ENCODE measurements at places on chromosomes 7 and 10.
A peak's percentile ranks its signal among the peaks of the same experiment; 100 is the strongest.

GRCh38 chr10:49606981-49607535, 3.1 kb upstream of the SLC18A3 start:
- DNase-seq = no peak

DNA sequence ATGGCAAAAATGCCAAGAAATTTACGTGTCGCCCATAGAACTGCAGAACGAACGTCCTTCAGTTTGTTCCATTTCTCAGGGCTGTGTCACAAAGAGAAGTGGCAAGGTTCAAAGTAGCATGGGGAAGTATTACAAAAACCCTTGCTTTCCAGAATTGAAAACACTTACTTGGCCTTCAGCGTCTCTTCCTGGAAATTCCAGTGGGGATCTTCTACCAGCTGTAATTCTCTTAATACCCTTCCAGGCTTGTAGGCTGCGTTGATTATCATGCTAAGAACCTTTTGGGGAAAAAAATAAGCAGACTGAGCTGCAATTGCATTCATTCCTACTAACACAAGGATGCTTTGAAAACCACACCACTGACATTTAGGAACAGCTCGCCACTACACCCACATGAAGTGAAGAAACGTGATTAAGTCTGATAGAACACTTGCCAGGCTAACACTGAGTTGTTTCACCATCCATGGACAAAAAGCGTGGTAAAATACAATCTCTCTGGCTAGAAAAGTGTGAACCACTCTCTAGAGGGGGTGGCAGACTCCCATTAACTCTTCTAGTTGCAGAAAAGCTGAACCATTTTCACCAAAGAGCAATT, 222.3 kb downstream of the SFMBT2 start:
- no peak for DNase-seq

GRCh38 chr10:122678266-122678665, 21.4 kb downstream of the C10orf120 start:
- DNase-seq = no peak

GRCh38 chr7:92650391-92650790, 60.2 kb upstream of the FAM133B start:
- no peak for DNase-seq

- DNase-seq = peak; percentile 39
These were observed 29.1 kb downstream of the NUDCD3 start for GRCh38 chr7:44461387-44461786.

DNA sequence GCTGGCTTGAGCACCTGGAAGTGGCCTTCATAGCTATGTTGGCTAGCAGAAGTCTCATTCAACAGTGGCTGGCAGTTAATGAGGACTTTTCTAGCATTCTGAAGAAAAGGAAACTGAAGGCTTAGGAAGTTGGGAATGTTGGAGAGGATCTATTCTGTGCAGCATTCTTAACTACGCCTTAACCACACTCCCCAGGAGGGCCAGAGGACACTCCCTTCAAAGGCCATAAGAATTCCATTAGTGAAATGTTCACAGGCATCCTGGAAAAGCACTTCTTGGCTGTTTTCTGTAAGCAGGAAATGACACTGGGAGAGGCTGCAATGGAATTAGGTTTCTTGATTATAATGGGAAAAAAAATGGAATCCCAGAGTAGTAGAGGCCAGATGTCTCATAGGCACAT, 188.9 kb downstream of the ARHGAP12 start:
- no peak for DNase-seq

GRCh38 chr10:128684215-128684614, 558.0 kb upstream of the MKI67 start:
- no peak for DNase-seq

- no peak for DNase-seq
These were observed 27.0 kb downstream of the LMOD2 start for GRCh38 chr7:123682690-123683089.

GRCh38 chr10:93222211-93222754, 148.6 kb downstream of the CYP26A1 start:
- no peak for DNase-seq

DNA sequence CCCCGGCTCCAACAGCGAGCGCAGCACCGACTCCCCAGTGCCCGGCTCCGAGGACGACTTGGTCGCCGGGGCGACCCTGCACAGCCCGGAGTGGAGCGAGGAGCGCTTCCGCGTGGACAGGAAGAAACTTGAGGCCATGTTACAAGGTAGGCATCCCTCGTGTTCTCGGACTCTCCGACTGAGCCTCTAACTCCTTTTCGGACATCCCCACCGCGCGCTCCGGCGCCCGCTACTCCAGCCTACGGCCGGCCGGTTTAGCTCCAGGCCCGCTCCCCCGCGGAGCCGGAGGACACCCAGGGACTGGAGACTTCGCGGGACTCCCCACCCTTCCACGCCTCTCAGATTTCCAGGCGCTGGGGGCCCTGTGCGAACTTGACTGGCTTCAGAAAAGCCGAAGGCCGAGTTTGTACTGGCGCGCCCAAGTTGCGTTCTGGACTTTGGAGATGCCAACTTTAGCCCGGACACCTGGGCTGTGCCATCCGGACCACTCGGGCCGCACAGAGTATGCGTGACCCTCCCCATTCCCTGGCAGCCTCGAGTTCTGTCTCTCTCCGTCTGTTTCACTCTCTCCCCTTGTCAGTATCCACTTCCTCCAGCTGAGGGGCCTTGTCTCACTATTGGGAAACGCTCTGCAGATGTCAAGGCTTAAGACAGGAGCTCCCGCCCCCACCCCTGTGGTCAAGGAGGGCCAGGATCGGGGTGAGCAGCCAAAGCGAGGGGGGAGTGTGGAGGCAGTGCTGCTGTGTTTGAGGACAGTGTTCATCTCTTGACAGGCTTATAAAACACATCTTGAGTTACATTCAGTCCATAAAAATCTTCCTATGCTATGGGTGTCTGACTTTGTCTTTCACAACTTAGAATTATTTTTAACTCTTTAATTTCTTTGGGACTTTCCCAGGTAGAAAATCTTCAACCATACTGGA, 777 bp downstream of the BICC1 start:
- no peak for DNase-seq

DNA sequence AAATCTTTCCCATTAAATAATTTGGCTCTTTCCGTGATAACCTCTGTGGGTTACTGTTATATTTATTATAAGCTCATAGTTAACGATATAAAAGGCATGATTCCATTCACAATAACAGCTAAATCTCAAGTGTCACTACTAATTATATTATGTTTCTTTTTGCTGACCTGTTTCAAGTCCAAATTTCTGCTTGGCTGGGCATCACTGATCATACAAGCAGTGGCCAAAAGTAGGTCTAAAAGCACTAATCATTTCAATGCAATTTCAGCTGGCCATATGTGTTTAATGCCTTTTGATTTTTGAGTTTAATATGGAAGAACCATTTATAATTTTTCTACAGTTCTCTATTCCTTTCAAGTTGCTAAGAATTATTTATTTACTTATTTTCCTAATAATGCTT, 110.7 kb downstream of the SEMA3A start:
- no peak for DNase-seq

DNA sequence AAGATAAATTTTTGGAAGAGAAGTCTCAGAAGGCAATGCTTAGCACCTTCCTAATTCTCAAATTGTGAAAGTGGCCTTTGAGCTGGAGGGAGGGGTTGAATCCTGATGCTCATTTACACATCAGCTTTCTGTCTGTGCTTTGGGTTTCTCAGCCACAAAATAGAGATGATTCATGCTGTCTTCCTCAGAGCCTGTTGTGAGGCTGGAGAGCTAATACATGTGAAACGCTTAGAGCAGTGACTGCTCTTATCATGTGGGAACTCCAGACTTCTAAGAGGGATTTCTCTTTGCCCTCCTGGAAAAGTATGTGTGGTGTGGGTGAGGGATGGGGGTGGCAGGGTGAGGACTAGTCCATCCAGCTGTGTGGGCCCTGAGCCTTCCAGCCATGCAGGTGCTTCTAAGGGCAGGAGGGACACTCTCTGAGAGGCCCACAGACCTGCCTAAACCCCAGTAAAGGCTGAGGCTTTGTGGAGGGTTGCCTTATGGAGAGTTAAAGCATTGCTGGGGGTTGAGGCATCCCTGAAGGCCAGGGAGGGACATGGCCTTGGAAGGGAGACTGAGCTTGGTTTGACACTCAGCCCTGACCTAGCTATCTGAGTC, 4.8 kb upstream of the EVX1 start:
- no peak for DNase-seq

- no peak for DNase-seq
These were observed 177.1 kb downstream of the EVX1 start for GRCh38 chr7:27419581-27420177.

DNA sequence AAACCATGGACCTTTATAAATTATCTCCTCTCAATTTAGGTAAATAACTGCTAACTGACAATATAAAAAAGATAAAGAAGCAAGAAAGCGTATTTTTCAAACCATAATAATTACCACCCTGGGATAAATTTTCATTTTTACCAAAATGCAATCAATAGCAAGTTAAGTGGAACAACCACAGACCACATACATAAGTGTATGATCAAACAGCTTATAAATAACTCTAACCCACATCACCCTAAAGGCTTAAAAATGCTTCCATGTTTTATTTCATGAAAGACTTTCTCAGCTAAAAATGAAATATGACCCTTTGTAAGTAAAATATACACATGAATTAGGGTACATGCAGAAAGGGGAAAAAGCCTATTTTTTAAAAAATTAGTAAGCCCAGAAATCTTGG, 156.5 kb downstream of the SGMS1 start:
- no peak for DNase-seq

DNA sequence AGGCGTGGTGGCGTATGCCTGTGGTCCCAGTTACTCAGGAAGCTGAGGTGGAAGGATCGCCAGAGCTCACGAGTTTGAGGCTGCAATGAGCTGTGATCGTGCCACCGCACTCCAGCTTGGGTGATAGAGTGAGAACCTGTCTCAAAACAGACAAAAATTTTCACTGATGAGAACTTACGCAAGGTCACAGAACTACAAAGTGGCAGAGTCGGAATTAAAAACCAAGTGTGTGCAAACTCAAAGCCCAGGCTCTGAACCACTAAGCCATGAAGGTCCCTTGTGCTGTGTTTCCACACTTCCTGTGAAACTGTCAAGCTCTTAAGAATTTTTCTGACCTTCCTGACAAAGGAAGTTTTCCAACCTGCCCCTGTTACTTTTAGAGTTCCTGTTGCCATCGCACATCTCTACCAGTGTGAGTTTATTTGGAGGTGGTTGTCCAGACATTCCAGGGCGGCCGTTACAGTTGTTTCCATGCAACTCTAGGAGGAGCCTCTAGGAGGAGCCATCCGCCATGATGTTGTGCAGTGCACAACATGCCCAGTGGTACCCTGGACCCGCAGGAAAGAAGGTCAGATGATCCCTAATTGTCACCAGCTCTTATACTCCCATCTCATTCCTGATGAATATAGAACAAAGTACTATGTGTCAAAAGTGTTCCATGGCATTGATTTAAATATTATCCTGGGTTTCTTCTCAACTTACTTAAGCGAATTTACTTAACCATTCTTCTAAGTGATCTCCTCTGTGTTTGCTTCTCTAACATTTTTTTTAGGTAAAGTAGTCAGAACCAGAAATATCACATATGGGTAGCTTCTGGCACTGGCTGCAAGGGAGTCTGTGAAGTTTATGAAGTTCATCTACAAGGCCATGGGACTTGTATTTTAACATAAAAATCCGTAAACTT, 49.0 kb upstream of the LYZL1 start:
- DNase-seq = no peak

DNA sequence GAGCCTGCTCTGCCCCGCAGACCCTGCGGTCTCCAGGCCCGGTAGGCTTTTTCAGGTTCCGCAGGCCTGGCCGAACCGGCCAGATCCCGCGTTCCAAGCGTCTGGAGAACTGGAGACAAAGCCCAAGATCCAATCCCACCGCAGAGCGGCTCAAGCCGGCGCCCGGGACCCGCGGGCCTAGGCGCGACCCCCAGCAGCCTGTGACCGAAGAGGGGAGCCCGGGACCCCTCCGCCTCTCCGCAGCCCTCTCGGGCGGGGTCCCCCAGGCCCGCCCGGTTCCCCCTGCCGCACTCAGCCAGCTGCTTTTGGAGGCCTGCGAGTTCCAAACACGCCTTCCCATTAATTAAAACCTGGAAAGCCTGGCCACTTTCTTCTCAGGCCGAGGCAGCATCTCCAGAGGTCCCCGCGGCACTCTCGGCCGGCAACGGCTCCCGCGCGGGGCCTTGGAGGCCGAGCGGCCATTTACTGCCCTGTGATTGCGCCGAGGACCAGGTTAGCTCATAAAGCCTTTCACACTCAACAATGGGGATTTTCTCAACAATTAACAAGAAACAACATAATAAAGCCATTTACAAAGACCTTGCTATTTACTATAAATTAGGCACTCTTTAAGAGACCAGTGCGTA, 16.7 kb downstream of the SKIDA1 start:
- DNase-seq = no peak

DNA sequence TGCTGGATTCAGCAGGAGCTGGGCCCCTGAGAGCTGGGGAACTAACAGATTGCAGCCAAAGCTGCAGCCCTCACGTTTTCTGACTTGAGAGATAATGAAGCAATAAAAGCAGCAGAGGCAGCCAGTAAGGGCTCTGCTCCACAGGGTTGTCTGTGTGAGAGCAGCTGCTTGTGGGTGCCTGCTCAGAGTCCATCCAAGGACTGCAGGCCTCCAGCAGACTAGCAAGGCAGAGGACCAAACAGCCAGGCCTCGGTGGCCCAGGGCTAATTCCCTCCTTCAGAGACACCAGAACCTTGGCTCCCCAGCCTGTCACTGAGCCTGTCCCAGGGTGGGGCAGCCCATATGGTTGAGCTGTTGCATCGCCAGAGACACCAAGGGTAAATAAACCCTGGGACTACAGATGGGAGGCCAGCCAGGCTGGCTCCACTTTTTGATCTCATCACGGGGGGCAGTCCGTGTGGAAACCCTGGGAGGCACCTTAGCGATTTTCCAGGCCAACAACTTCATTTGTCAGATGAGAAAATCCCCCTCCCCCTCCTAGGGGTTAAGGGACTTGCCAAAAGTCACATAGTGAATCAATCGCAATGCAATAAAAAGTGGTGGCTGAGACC, 229.2 kb downstream of the WDR11 start:
- no peak for DNase-seq

Data from GM12878 (cell line).